ENCODE measurements at places on chromosomes 3 and 15. TPM values are rescaled to one million over a fixed set of nuclear protein-coding genes. Genes with fewer than 3 reads are reported as not detected.

DNA sequence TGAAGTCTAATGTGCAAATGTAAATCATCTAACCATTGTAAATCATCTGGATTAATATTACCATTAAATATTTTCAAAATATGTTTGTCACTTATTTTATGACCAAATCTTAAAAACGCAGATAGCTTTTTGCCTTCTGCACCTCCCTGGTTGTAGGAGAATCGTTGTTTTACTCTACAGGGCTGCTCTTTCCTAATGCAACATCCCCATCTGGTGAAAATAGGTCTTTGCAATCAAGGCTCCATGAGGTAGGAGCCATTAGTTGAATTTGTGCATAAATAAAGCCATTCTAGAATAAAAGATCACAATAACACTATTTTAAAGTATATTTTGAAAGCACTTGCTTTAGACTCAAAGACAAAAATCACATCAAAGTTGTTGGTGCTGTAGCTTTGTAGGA lies 535.6 kb upstream of the AGTR1 start:
- peak; percentile 1 for DNase-seq

GRCh38 chr3:11690863-11691766 lies 47.4 kb upstream of the VGLL4 start:
- DNase-seq: no peak

DNA sequence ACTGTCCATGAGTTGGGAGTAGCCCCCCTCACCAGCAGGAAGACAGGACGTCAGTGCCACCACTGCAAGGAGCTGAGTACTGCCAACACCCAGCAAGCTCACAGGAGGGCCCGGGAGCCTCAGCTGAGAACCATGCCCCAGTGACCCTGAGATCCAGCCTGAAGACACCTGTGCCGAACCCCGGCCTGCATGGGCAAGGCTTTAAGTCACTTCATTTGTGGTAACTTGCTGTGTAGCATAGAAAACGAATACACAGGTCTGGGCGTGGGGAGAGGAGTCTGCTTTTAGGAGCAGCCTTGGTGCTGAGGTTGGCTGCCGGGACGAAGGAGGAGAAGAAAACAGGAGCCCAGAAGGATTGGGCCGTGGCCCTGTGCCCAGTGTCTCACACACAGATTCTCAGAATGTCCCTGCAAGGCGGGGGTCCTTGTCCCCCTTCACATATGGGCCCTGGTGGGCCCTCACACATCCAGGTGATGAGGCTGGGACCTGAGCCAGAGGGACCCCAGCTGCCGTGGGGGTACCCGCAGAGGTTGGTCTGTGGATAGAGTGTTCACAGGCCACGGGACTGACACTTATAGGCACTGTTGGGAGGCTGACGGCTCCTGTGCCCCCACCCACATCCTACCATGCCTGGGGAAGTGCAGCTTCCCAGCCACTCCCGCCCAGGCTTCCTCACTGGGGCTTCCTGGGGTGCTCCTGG lies 85.3 kb downstream of the PLXNA1 start:
- DNase-seq: no peak

DNA sequence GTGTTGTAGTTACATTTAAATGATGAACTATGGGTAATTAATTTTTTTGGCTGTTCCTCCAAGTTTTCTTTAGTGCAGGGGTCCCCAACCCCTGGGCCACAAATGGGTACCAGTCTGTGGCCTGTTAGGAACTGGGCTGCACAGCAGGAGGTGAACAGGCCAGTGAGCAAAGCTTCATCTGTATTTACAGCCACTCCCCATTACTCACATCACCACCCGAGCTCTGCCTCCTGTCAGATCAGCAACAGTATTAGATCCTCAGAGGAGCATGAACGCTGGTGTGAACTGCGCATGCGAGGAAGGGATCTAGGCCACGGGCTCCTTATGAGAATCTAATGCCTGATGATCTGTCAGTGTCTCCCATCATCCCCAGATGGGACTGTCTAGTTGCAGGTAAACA lies 75.9 kb upstream of the RPL35A start:
- DNase-seq: no peak

GRCh38 chr3:186097663-186098451 lies 11.0 kb downstream of the ETV5 start:
- peak; percentile 79 for DNase-seq

GRCh38 chr3:183301937-183302580 lies 49.0 kb downstream of the B3GNT5 start:
- DNase-seq: no peak

GRCh38 chr15:92365084-92365483 lies 28.6 kb upstream of the ST8SIA2 start:
- no peak for DNase-seq

GRCh38 chr3:46442576-46443530 lies 21.9 kb downstream of the LTF start:
- peak; percentile 82 for DNase-seq

- DNase-seq: peak; percentile 46
These were observed 214.9 kb upstream of the ARRDC4 start for GRCh38 chr15:97745481-97746071.

DNA sequence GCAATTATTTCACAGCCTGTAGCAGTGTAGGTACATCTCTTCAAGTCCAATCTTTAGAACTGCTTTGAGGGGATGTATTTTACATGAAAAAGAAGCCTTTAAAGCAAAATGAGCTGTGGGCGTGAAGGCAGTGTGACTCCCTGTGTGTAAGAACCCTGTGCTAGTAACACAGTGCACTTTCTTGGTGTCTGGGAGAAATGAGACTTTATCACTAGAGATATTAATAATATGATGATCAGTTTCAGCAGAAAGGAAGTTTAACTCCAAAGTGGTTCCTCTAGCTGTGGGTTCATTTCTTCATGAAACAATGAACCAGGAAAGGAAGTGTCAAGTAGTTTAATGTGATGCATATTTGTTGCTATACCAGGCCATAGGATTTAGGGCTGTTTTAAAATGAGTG lies 41.5 kb downstream of the SLCO3A1 start:
- DNase-seq: no peak

GRCh38 chr15:60479361-60480110 lies 594 bp upstream of the ICE2 start:
- DNase-seq: peak; percentile 4

- no peak for DNase-seq
These were observed 3.1 kb upstream of the HLTF start for GRCh38 chr3:149089395-149089794.

- no peak for DNase-seq
These were observed 171.0 kb upstream of the SMAD3 start for GRCh38 chr15:66894363-66894762.

- DNase-seq: peak; percentile 89
These were observed 15.4 kb downstream of the IDH2 start for GRCh38 chr15:90086868-90087268.

GRCh38 chr3:64064804-64065203 lies 41.5 kb upstream of the PSMD6 start:
- DNase-seq: no peak

DNA sequence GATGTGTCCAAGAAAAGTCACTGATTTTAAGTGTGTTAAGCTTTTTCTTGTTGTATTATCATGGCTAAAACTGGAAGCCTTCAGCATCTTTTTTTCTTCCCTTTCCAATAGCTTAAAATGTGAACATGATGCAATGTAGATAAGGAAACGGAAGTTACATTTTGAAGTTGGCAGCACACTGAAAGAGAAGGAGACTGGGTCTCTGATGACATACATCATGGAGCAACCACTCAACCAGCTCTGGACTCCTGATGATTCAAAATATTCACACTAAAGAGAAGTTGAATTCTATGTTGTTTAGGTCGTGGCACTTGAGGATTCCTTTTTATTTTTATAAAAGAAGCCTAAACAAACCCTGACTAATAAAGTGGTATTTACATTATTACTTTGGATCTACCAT lies 488.3 kb upstream of the ALCAM start:
- DNase-seq: no peak

DNA sequence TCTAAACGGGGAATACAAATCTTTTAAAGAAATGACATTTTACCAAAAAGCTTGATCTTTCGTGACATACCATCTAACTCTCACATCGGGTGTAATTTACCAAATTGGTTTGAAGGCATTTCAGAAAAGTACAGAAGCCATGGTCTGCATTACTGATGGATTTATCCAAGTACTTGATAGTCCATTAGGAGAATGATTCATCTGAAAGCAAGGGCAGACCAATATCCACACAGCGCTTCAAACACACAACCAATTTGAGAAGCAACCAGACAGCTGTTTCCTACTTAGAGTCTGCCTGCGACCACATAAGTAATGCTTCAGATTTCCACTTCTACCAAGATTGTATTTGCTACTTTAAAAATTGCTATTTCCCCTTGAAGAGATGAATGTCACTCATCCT lies 697.6 kb upstream of the ALCAM start:
- no peak for DNase-seq

DNA sequence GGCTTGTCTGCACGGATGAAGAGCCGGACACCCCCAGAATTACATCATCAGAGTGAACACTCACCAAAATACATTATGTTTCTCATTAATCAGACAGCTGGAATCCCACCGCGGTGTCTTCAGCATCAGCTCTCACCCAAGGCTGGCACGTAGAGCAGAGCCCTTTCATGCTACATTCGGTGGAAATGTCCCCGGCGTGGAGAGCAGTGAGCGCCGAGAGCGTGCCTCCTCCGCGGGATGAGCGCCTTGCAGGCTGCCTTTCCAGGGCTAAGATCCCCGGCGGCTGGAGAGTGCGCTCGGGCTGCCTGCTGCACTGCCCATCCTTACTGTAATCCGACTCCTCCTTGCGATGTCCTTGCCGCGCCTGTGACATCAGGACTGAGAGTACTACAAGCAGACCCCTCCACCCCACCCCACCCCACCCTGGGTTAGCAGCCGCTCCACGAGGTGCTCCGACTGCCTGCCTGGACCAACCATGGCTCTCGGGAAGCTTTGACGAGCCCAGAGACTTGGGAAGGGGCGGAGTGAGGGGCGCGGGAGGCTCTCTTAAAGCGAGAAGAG lies at the start of gene ZNF385D:
ZNF385D (minus strand) TSS at position 380 of the 561 bp plus-strand sequence; CDS start at position 86, 294 bp downstream.
- DNase-seq: peak; percentile 83

DNA sequence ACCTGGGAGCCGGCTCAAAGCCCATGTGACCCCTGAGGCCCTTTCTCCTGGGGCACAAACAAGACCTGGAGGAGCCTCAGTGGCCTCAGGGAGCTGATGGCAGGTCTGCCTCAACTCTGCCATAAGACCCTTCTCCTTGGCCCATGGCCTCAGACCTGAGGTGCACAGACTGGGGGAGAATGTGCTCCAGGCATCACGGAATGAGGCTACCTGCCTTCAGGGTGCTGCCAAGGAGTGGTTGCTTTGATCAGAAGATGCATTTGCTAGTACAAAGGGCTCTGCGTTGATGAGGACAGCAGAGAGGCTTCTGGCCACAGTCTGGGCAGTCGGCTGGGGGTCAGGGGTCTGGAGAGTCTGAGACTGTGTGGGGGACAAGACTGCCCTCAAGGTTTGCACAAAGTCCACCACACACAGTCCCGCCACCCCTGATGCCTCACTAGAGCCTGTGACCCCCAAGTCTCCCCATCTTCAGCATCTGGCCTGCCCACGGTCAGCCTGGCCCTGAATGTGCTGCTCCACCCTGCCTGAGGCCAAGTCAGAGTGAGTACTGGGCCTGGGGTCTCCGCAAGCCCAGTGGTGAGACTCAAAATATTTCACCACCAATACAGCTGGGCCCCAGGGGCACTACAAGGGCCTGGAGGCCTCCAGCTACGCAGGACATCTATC lies 26.6 kb downstream of the ALDH1L1 start:
- DNase-seq: no peak

- DNase-seq: no peak
These were observed 139.5 kb downstream of the CNTN6 start for GRCh38 chr3:1232276-1232675.

GRCh38 chr3:129749692-129750091 lies 143.2 kb upstream of the PLXND1 start:
- DNase-seq: no peak

DNA sequence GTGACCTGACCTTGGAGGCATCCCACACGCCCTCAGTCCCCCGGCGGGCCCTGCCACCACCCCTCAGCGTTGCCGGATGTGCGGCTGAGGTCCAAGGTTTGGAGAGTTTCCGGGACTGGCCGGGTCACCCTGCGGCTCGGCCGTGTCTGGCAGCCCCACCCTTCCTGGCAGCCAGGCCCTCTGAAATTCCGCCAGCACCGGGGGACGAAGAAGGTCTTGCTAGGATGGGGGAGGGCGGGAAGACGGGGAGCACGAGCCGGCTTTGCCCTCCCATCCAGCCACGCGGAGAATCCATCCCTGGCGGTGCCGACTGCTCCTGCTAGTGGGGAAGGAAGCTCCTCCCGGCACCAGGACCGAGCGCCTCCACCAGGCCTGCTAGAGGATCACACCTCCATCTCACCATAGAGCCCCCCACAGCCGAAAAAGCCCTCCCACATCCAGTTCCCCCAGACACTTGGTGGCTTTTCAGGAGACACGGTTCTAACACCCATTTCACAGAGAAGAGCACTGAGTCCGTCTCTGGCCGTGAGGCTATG lies 81.5 kb downstream of the CPN2 start:
- peak; percentile 96 for DNase-seq

DNA sequence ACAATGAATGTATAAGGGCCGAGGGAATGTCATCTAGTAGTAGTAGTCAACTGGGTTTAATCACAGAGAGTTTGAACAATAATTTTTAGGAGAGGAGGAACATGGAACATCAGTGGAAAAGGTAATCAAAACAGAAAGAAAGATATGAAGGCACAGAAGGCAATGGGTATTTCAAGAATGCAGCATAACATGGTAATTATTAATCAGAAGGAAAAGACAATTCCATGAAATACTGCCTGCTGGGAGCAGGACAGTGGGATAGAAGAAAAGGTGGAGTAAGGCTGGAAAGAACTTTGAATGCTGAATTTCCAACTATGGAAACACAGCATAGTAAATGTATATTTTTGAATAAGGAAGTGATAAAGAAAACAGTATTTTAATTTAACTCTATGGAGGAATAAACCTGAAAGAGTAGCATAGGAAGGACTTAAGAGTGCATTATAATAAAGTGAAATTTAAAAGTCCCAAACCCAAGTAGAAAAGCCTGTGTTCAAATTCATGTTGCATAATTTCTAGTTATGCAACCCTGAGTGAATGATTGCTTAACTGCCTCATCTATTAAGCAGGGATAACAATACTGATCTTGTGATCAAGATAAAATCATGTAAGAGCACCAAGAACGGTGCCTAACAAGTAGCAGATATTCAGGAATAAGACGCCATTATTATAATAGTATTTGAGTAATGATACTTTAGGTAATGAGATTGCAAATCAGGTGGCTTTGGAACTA lies 357.7 kb downstream of the TBC1D5 start:
- no peak for DNase-seq

- DNase-seq: no peak
These were observed 692.7 kb upstream of the GRM7 start for GRCh38 chr3:6168256-6168655.

RBP2 gene
- not detected for total RNA-seq

TMEM45A gene
- 4.8 TPM for total RNA-seq

ZDHHC23 gene
- total RNA-seq: 6.4 TPM

ITGA11 gene
- 0.03 TPM for total RNA-seq

IL20RB gene
- 3.2 TPM for total RNA-seq

GOLGA6A gene
- 4.7 TPM for total RNA-seq

HTR3C gene
- total RNA-seq: not detected

ISLR2 gene
- total RNA-seq: 5.7 TPM

IGDCC3 gene
- total RNA-seq: 39.7 TPM

TEX55 gene
- total RNA-seq: not detected

ATP13A4 gene
- 0.81 TPM for total RNA-seq

CHST2 gene
- total RNA-seq: 99.4 TPM

STRIT1 gene
- total RNA-seq: not detected

SYNPR gene
- 0.24 TPM for total RNA-seq

C3orf22 gene
- not detected for total RNA-seq

PSTPIP1 gene
- total RNA-seq: 1.3 TPM

ATP13A5 gene
- total RNA-seq: 0.03 TPM

ISLR gene
- 15.1 TPM for total RNA-seq

PLCL2 gene
- total RNA-seq: 3.3 TPM

GOLGA8A gene
- total RNA-seq: 16.7 TPM

HACD2 gene
- total RNA-seq: 15.0 TPM

Measured in H7 (cell line).